ENCODE measurements at places on chromosomes 6 and 20. TPM values are rescaled to one million over a fixed set of nuclear protein-coding genes. Genes with fewer than 3 reads are reported as not detected.

KIF25 gene
- under 0.01 TPM for total RNA-seq

CITED2 gene
- total RNA-seq = 16.3 TPM

C6orf141 gene
- total RNA-seq = 45.5 TPM

FILIP1 gene
- total RNA-seq = 3.8 TPM

ANGPT4 gene
- not detected for total RNA-seq

JPH2 gene
- total RNA-seq = 0.13 TPM

CTSZ gene
- total RNA-seq = 206 TPM

ITPA gene
- total RNA-seq = 42.4 TPM

MYB gene
- under 0.01 TPM for total RNA-seq
